NCI-H187 treated with DMSO at 0.1 percent for 48 hours (cell line): ENCODE measurements at places on chromosomes 3 and 15.

GRCh38 chr15:38860253-38860652 lies 295.6 kb upstream of the RASGRP1 start:
- no peak for DNase-seq

GRCh38 chr15:85475711-85476110 lies 95.3 kb downstream of the AKAP13 start:
- DNase-seq = no peak

GRCh38 chr15:81080996-81081395 lies 53.1 kb upstream of the CFAP161 start:
- no peak for DNase-seq

DNA sequence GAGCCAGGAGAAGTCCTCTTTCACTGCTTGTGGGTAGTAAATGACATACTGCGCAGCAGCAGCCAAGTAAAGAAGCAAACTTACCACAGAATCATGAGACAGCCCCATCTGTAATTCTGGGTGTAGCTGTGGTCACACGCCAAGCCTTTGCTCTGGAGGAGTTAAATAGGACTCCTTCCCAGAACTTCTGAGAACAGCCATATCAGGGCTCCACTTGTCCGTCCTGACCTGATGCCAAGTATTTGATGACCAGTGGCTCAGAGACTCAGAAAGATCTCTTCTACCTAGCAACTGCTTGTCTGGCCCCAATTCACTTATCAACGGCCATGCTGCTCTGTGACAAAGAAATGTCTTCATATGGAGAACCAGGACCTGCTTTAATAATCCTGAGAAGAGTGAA lies 20.6 kb upstream of the GOLIM4 start:
- no peak for DNase-seq

DNA sequence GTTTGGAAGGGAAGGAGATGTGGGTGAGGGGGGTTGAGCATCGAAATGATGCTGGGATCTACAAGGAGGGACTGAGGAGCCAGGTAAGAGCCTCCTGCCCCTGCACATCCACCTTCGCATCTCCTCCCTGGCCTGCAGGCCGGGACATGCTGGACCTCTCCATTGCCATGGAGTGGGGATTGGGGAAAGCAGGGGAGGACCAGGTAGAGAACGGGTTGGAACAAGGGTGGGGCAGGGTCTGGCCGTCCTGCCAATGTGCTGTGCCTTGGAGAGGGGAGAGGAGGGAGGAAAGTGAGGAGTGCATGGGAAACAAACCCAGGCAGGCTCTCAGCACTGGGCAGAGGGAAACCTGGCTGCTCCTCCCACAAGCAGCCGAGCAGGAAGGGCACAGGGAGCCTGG lies 10.6 kb downstream of the PLA2G4B start:
- no peak for DNase-seq

DNA sequence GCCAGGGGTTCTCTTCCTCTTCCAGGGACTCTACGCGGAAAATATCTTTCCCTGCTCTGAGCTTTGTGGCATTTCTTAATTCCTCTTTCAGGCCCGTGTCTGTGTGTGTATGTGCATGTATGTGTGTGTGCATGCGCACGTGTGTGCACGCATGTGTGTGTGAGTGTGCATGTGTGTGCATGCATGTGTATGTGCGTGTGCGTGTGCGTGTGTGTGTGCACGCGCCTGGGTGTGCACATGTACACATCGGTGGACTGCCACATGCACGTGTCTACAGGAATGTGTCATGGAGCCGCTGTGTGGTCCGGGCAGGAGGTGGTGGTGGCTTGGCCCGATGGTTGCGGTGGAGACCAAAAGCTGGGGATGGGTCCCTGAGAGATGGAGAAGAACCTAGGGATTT lies 133.0 kb downstream of the FBLN2 start:
- no peak for DNase-seq

GRCh38 chr3:134883697-134884385 lies 88.8 kb downstream of the EPHB1 start:
- DNase-seq = no peak

DNA sequence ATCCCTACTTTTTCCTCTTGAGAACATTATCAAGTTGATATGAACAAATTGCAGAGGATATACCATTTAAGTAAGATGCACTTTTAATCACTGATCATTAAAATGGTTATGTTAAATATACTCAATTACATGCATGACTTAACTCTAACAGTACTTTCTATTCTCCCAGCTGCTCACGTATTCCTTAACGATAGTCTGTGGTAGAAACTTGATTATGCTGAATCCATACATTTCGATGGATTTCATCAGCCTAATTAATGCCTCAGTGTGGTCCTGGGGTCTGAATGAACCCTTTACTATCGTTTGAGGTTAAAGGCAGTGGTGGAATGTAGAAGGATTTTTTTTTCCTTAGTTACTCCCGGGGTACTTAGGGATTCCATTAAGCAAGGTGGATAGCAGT lies 18.6 kb downstream of the SOX2 start:
- no peak for DNase-seq

DNA sequence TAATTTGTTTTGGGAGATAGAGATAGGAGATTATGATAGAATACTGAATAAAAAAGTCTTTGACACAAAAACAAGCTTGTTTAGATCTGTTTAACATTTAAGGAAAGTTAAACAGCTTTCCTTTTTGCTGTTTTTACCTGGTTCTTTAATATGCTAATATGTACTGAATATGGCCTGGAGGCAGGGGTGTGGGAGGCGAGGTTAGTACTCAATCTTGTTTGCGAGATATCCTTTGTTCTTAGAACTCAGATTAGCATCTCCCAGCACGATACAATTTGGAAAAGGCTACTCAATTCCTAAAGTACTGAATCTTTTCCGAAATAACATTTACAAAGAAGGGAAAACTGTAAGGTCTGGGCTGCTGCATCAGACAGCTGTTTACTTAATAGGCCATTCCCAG lies 40.8 kb upstream of the ST3GAL6 start:
- DNase-seq = no peak

DNA sequence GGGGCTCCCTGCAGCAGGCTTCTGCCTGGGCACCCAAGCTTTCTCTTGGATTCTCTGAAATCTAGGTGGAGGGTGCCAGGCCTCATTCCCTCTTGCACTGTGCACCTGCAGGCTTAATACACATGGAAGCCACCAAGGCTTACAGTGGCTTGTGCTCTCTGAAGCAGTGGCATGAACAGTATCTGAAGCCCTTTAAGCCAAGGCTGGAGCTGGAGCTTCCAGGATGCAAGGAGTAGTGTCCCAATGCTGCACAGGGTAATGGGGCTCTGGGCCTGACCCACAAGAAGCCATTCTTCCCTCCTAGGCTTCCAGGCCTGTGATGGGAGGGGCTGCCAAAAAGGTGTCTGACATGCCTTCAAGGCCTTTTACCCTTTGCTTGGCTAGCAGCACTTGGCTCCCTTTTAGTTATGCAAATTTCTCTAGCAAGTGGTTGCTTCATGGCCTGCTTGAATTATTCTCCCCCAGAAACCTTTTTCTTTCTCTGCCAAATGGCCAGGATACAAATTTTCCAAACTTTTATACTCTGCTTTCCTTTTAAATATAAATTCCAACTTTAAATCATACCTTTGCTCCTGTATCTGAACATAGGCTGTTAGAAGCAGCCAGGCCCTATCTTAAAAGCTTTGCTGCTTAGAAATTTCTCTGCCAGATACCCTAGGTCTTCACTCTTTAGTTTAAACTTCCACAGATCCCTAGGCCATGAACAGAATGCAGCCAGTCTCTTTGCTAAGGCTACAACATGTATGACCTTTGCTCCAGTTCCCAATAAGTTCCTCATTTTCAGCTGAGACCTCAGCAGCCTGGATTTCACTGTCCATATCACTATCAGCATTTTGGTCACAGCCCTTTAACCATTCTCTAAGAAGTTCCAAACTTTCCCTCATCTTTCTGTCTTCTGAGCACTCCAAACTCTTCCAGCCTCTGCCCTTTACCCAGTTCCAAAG lies 201.1 kb upstream of the LRRFIP2 start:
- no peak for DNase-seq

DNA sequence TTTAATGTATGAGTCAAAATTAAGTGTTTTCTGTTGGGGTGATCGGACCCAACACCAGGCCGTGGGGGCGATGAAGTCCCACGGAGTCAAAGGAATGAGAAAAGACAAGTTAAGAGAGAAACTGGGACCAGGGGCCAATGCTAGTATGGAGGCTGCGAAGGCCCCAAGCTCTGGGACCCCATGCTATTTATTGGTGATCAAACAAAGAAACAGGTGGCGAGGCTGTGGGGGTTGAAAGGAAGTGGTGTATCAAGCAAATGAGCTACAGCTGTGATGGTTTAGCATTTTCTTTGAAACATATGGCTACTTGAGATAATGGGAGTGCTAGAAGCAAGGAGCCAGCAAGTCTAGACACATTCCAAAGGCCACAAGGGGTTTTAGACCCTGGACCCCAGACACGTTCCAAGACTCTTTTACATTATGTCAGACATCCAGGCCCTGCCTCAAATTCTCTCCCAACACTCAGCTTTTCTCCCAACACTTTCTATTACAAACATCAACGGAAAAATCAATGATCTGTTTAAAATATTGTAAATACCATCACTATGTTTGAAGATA lies 56.0 kb upstream of the SNRPN start:
- no peak for DNase-seq

DNA sequence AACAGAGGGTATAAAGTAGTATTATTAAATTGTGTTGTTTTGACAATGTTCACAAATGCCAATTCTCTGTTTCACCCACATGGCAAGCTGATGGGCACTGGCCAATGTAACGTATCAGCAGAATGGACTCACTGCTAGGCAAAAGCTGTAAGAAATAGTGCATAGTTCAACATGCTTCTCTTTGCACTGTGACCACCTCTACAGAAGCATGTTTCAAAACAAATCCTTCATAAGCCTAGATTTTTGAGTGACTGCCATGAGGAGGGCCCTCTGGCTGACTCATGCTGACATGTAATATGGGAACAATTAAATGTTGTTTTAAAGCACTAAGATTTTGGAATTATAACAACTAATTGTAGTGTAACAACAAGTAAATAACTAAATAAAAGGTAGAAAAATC lies 3.2 kb downstream of the GBE1 start:
- DNase-seq = no peak

- DNase-seq = no peak
Measured at GRCh38 chr3:30281526-30281925, 324.9 kb upstream of the TGFBR2 start.

- no peak for DNase-seq
Measured at GRCh38 chr15:45179221-45179985, 8.4 kb downstream of the SHF start.

DNA sequence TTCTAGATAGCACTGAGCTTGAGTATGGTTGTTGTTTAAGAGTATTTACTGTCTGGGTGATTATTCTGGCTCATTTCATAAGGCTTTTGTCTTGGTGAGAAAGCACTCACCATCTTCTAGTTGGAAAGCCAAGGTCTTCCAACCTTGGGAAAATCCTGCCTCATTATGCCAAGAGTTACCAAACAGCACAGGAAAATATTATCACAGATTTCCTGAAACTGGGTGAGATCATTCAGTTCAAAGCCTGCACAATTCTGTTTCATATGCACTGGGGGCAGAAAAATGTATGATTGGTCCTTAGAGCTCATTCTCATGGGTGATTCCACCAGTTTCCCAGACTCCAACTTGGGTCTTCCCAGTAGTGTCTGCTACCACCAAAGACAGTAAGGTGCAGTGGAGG lies 291.8 kb downstream of the RORA start:
- DNase-seq = no peak

GRCh38 chr15:61605343-61605742 lies 376.2 kb upstream of the RORA start:
- DNase-seq = no peak

DNA sequence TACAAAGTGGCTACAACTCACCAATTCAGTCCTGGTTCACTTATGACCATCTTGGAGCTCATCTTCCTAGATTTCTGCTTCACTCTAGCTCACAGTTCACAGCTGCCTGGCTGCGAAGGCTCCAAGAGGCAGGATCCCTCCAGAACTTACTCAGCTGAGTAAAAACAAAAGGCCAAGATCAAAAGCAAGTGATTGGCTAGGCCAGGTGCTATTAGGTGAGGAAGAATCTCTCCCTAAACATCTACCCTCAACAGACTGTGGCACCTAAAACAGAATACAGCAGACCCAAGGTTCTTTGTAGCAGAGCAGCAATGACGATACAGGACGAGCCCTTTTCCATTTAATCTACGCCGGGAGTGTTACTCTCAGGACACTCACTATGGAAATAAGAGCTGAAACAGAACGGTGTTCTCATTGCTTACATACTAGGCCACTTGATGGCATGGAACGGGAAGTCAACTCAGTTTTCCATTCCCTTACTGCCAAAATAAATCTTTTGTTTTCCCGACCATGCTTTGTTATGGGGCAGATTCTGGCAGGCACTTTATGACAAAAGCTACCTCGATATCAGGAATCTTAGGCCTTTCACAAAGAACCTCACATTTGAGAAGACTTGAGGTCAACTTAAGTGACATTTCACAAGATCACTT lies 901 bp downstream of the ICE2 start:
- DNase-seq = no peak

DNA sequence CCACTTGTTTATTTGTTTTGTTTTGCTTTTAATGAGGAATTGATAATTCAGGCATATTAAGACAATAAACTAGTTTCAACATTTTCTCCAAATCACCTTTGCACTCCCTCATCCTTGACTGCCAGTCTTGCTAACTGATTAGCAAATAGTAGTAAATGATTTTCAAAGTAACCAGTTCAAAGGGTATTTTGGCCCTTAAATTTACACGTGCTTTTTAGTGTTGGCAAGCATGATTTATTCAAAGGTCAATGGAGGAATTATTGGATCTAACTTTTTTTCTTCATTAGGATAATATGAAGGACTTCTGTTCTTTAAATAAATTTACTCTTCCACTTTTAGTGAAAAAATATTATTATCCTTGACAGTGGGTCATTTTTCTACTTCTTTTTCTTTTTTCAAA lies 53.8 kb downstream of the BCHE start:
- no peak for DNase-seq

DNA sequence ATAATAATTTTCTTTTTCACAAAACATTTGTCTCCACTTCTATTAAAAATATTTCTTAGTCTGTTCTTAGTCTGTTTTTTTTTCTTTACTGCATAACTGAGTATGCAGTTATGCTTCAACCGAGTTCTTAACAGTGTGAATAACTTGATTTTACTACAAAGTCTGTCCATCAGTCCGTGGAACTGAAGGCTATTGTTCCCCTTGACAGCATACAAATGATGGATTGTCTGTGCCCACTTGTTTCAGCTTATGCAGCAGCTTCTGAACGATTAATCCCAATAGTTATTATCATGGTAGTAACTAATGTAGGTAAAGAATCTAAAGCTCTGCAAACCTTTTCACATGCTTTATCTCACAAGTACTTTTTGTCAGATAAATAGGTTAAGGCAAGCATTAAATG lies 150.7 kb downstream of the SSR3 start:
- no peak for DNase-seq

DNA sequence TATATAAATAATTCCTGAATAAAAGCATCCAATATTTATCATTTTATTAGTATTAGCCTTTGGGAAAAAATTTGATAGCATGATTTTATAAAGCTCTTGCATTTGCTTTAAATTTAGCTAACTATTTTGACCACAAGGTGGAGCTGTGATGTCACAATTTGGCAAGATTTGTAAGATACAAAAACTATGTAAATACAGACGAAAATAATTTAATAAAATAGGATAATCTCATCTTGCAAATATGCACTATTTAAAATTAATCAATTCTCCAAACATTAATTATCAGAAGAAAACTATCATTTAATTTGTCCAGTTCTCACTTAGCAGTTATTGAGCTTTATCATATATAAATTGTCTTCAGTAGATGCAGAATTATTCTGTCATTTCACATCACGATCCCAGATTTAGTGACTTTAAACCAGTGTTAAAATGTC lies 95.4 kb downstream of the PLOD2 start:
- DNase-seq = no peak

- no peak for DNase-seq
Measured at GRCh38 chr3:27657871-27658270, 64.3 kb downstream of the EOMES start.
